NCI-H1694 (cell line): ENCODE measurements at places on chromosomes 2 and 18.

DNA sequence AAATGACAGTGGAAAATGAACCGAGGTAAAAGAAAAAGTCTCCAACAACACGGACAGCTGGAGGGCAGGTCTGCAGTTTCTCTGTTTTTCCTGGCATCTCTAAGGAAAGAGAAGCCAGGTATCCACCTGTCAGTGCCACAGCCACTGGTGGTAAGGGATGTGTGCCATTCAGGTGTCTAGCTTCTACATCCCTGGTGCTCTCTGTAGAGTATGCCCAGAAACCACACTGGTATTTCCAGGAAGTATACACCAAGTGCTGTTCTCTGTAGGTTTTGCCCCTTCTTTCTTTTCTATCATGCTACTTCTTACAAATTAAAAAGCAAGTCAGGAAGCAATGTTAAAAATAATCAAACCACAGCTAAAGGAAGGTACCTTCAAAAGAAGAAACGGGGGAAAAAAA, 7.6 kb upstream of the AGFG1 start:
- DNase-seq: no peak

- no peak for DNase-seq
Observed at GRCh38 chr2:9613291-9613690, 17.5 kb downstream of the YWHAQ start.

- no peak for DNase-seq
Observed at GRCh38 chr18:50687491-50687890, 127.6 kb downstream of the MAPK4 start.

GRCh38 chr2:151357359-151357758, at the start of gene TNFAIP6:
Gene TNFAIP6 (plus strand): TSS chr2:151357592. CDS start chr2:151357667, 75 bp downstream.
- DNase-seq: no peak

- DNase-seq: no peak
Observed at GRCh38 chr2:23073671-23074070, 311.3 kb upstream of the KLHL29 start.

DNA sequence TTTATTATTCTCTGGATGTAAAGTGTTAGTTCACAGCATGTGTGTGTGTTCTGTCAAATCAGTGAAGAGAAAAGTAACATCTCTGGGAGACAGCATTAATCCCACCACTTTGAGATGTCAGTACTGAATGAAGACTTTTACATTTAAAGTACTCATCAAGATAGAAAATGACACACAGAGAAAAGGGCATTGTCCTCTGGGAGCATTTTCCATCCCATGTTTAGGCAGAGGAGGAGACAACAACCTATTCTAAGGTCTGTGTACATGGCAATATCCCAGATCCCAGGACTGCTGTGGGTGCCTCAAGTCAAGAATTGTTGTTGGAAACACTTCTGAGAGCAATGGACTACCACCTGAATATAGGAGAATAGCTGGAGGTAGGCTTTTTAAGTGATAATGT, 201.5 kb downstream of the PPP1R1C start:
- no peak for DNase-seq

DNA sequence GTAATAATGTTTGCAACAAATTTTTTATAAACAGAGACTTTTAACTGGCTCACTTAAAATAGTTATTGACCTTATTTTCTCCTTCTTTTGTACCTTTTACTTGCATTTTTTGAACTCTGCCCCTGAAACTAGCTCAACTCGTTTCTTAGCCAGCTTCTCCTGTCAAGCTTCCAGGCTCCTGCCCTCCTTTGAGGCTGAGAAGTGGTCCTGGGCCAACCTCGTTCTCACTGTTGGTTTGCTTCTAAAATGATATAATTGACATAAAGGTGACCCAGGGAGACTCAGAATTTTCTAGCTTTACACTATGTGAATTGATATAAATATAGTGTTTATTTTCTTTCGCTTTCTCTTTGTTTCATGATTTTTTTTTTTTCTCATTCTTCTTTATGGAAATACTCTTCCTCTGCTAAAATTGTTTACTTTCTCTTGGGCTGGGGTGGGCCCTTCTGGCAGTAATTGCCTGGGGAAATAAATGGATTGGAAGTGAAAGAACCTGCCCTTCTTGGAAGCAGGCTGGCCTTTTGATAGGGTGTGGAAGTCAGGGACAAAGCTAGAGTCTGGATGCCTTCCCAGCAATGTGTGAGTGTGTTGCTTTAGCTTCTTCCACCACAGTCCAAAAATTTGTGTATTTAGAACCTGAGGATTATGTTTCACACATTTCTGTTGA, 30.7 kb downstream of the GPD2 start:
- DNase-seq: no peak

- DNase-seq: no peak
Observed at GRCh38 chr2:24492421-24493279, 1.6 kb downstream of the NCOA1 start.

DNA sequence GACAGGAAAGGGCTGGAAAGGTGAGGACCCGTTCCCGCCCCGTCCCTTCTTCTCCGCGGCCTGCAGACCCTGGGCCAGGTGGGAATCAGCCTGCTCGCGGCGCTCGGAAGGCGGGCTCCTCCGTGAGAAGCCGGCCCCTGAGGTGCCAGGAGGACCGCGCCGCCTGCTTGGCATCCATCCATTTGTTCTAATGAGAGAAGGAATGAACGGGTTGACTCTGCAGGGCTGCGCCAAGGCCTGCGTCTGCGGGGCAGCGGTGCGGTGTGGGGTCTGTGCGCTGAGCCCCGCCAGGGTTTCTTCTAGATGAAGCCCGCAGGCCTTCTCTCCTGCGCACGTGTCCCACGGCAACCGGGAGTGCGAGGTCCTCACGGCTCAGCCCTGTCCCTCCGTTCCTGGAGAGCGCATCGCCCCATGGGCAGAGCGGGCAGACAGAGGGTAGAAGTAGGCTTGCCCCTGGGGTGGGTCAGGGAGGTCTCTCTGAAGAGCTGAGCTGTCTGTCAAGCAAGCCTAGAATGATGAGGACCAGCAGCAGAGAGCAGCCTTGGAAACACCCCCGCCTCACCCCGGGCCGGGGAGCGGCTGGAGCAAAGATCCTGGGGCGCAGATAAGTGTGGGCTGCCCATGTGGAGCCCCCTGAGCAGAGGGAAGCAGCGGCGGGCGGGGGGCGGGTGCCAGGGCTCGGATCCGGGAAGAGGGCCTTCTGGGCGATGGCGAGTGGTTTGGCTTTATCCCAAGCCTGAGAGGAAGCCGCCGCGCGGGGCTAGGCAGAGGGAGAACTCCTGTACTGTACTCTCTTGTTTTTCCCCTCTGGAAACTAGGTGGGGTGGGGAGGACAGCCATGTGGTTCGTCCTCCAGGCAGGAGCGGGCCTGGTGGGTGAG, 27.9 kb upstream of the HS6ST1 start:
- DNase-seq: no peak

GRCh38 chr2:227608561-227609338, 5.9 kb downstream of the SCYGR3 start:
- DNase-seq: no peak

GRCh38 chr18:73531601-73532000, 616.0 kb downstream of the FBXO15 start:
- no peak for DNase-seq
